ENCODE measurements at places on chromosomes 1 and 21.

DNA sequence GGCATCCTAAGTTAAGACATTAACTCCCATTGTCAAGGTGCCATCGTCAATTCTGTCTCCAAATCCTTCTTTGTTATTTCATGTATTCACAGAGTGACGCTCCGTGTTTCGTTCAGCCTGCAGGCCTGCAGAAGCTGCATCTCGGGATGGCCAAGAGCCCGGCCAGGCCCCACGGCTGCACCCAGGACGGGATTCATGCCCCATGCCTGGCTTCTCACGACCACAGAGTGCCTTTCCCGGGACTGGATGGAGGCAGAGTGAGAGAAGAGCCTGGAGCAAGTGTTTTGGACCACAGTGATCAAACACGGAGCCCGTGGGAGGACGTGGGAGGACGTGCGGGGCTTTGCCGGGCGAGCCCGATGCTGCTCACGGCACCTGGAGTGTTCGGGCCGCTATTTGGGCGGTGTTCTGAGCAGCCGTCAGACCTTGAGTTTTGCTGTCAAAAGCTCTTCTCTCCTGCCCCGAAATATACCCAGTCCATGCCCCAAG lies 56.8 kb downstream of the COL6A1 start:
- no peak overlapping the region for H3K27ac ChIP-seq
- peaks cover 11% of the 10 kb centered on the region for H3K27me3 ChIP-seq
- H3K4me3 ChIP-seq: no peak overlapping the region
- no peaks in the 10 kb centered on the region for H3K4me1 ChIP-seq

DNA sequence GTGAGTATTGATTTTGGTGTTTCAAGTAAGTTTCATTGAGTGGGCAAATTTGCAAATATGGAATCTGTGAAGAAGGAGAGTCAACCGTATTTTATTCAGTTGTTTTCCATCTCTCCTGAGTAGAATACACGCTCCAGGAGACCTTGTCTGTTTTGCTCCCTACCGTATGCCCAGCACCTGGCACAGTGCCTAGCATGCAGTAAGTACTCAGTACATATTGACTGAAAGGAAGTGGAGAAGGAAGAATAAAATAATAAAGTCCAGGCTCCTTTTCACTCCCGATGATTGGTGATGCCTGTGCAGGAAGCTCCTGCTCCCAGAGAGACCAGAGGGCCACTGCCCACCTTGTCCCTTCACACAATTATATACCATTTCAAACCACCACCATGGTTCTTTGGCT lies 59.4 kb upstream of the NEK2 start:
- no peaks in the 10 kb centered on the region for H3K27me3 ChIP-seq
- no peaks in the 10 kb centered on the region for H3K36me3 ChIP-seq
- H3K4me1 ChIP-seq: peaks cover 25% of the 10 kb centered on the region
- H3K4me3 ChIP-seq: no peak overlapping the region
- H3K27ac ChIP-seq: peak overlapping the region; percentile 70
- peak; percentile 34 for DNase-seq

- H3K4me1 ChIP-seq: peaks cover 17% of the 10 kb centered on the region
- H3K27ac ChIP-seq: peak overlapping the region; percentile 0
- DNase-seq: peak; percentile 66
- no peak overlapping the region for H3K4me3 ChIP-seq
These were observed 297.2 kb downstream of the TGFB2 start for GRCh38 chr1:218642033-218642948.

- no peak overlapping the region for H3K4me3 ChIP-seq
These were observed 7.2 kb downstream of the DPYD start for GRCh38 chr1:97913506-97914139.

DNA sequence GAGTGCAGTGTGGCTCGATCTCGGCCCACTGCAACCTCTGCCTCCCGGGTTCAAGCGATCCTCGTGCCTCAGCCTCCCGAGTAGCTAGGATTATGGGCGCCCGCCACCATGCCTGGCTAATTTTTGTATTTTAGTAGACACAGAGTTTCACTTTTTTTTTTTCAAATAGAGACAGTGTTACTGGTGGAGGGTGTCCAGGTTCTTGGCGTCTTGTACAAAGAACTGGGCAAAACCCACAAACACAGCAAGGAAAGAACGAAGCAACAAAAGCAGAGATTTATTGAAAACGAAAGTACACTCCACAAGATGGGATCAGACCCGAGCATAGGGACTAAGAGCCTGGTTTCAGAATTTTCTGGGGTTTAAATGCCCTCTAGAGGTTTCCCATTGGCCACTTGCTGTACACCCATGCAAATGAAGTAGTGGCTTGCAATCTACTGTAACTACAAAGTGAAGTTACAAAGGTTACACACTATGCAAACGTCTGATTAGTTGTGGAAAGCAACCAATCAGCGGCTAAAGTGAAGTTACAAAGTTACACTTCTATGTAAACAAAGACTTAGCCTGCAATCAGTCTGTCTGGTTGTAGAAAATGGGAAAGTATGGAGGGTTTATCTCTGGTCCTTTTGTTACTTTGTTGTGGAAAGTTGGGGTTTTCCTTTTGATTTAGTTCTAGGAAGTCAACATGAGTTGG lies 199.1 kb downstream of the DYRK1A start:
- H3K36me3 ChIP-seq: no peaks in the 10 kb centered on the region
- H3K4me3 ChIP-seq: no peak overlapping the region
- H3K27ac ChIP-seq: peak overlapping the region; percentile 96
- peaks cover 20% of the 10 kb centered on the region for H3K4me1 ChIP-seq
- peaks cover 19% of the 10 kb centered on the region for H3K27me3 ChIP-seq

GRCh38 chr1:112938210-112938609 lies 17.8 kb downstream of the SLC16A1 start:
- DNase-seq: peak; percentile 31
- no peaks in the 10 kb centered on the region for H3K27me3 ChIP-seq
- H3K4me1 ChIP-seq: peaks cover 28% of the 10 kb centered on the region
- H3K27ac ChIP-seq: peak overlapping the region; percentile 68
- H3K36me3 ChIP-seq: peaks cover 14% of the 10 kb centered on the region

Data from MCF 10A (cell line).